ENCODE measurements at places on chromosomes 16 and 17.
A peak's percentile ranks its signal among the peaks of the same experiment; 100 is the strongest.

DNA sequence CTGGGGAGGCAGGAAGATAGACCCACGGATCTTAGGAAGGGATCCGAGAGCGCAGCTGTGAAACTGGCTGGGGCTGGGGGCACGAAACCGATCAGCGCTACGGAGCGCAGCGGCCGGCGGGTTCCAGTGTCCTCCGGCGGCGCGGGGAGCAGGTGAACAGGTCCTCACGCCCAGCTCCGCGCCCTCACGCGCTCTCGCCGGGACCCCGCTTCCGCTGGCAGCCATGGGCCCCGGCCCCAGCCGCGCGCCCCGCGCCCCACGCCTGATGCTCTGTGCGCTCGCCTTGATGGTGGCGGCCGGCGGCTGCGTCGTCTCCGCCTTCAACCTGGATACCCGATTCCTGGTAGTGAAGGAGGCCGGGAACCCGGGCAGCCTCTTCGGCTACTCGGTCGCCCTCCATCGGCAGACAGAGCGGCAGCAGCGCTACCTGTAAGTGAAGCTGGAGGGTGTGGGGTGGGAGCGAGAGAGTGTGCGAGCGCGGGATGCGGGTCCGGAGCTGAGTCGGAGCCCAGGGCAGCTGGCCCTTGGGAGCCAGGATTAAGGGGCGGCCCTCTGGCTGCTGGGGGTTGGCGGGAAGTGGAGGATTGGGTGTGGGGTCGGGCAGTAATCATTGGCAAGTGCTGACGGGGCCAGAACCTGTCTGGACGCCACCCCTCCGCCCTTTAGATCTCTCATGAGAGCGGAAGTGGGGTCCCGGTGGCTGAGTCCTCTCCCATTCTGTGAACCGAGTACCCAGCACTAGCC is 479 bp downstream of the ITGA3 start:
- peak; percentile 35 for DNase-seq

- no peak for DNase-seq
Observed at GRCh38 chr16:353404-354290, 1.1 kb upstream of the AXIN1 start.

DNA sequence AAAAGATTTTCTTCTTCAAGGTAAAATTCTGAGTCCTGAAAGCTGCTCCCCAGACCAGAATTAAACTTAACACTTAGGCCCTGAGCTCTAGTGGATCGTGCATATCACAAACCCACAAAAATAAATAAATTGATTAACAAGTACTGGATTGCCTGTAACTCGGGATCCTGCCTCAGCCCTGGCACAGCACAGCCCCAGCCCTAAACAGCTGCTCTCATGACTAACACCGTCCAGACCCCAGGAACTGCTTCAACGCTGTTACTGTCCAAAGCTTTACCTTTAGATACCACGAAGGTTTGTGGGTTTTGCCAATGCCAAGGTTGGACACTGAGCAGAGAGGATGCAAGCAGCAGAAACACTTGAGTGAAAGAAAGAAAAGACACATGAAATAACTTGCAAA is 172.5 kb downstream of the COPRS start:
- no peak for DNase-seq

DNA sequence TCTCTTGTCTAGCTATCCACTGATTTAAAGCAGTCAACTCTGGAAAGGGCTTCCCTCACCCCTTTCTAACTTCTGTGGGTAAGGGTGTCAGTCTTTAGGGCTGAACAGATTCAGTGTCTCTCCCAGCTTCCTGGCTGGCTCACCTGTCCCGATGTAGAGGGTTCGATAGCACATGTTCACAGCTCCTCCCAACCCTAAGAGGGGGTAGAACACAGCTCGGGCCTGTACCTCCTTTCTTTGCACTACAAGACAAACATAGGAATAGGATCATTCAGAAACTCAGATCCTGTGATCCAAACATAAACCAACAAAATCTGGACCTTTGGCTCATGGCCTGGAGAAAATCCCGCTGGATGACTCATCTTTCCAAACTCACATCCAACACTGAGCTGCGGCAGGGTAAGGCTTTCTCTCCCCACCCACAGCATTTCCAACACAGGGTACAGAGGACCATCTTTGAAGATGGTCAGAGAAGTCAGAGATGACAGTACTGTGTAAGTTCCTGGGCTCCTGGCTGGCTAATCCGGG is 5.8 kb upstream of the DHRS13 start:
- no peak for DNase-seq

DNA sequence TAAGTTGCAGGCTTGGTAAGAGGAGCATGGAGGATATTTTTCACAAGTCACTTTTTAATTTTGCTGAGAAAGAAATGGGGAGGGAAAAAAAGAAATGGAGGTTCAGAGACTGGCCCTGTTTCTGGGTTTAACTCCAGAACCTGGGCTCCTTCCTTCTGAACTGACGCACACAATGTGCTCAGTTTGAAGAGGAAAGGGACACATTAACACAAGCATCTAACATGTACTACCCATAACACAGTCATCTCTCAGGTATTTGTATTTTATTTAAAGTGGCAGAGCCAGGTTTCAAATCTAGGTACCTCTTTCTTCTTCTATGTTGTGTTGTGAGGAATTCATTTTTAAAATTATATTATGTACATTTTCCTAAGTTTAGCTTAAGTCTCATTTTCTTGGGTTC is 5.3 kb upstream of the TMEM100 start:
- no peak for DNase-seq

DNA sequence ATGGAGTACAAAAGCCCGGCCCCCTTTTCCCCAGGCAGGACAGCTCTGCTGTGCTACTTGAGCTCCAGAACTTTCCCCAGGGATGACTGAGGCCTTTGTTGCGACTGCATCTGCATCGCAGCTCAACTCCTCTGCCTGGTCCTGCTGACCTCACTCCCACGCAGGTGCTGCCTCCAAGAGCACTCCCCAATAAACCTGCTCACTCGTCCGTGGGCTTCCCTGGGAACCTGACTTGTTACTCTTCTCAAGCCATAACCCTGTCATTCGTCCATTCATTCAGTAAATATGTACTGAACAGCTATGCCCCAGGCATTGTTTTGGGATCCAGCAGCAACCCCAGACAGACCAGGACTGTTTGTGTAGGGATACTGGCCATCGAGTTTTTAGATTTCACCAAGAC is 11.6 kb upstream of the RMI2 start:
- no peak for DNase-seq

DNA sequence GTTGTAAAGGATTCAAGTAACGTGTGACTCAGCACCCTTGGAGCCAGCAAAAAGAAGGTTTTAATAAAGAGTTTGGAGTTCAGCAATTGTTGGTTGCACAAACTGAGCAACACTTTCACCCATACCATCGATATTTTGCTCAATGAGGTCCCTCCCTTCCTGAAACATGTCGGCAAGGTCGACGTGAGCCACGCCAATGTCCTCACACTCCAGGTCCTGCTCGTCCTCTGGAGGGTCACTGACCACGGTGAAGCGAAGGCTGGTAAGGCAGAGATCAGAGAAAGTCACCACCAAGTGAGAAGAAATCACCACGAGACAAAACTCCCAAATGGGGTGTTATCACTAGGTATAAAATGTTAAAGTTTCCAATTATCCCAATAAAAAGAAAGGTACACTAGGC is 98.3 kb downstream of the RPGRIP1L start:
- no peak for DNase-seq

GRCh38 chr17:917941-918740 is 61.4 kb downstream of the NXN start:
- DNase-seq, result no peak

DNA sequence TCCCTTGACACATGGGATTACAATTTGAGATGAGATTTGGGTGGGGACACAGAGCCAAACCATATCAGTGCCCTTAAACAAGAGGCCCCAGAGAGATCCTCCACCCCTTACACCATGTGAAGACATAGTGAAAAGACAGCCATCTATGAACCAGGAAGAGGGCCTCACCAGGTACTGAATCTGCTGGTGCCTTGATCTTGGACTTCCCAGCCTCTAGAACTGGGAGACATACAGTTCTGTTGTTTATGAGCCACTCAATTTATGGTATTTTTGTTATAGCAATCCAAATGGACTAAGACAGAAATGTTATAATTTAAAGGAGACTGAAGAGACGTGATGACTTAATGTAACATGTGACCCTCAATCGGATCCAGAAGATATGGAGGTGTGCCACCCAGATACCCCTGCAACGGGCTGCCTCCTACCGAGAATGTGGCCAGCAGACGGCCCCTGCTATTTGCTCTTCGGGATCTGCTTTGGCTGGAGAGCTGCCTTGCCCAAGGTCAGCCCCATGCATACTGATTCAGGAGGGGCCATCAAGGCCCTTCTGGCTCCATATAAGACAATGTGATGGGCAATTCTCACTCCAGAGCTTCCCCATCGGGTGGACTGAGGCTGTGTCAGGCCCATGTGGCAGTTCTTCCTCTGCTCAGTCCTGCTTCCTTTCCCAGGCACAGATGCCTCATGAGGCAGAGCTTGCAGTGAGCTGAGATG is 80.6 kb downstream of the NETO2 start:
- no peak for DNase-seq

GRCh38 chr17:55152236-55152635 is 112.5 kb upstream of the HLF start:
- DNase-seq, result no peak

GRCh38 chr17:67046398-67046797 is 2.0 kb downstream of the CACNG1 start:
- DNase-seq, result no peak

GRCh38 chr16:81517150-81517499 is 72.5 kb downstream of the CMIP start:
- no peak for DNase-seq

DNA sequence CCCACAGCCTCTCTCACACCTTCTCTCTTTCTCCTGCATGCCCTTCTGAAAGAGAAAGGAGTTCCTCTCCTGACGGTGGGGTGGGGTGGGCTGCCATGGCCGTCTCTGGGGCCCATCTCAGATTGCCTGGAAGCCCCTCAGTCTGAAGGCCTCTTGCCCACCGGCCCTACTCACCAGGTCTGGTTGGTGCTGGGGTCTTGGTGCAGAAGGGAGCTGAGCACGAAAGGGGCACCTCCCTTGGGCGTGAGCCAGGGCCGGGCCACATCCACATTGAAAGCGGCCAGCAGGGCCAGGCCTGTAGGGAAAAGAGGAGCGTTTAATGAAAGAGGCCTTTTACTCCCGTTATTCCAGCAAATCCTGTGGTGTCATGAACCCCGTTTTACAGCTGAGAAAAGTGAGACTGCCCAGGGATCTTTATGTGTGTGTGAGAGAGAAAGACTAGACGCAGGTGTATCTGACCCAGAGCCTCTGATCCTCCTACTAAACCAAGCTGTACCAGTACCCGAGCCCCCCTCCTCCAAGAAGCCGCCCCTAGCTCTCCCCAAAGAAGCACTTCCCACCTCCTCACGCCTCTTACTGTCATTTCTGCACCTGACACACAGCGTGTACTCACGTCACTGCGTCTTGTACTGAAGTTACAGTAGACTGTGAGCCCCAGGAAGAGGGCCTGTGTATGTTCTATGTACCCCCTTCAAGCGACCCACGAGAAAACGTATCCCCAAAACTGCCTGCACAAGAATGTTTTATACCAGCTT is 23.4 kb downstream of the ITGAE start:
- no peak for DNase-seq

GRCh38 chr17:7294614-7295153 is at the start of gene YBX2:
YBX2 (minus strand) TSS chr17:7294639; CDS start chr17:7294500, 139 bp downstream.
- peak; percentile 44 for DNase-seq

DNA sequence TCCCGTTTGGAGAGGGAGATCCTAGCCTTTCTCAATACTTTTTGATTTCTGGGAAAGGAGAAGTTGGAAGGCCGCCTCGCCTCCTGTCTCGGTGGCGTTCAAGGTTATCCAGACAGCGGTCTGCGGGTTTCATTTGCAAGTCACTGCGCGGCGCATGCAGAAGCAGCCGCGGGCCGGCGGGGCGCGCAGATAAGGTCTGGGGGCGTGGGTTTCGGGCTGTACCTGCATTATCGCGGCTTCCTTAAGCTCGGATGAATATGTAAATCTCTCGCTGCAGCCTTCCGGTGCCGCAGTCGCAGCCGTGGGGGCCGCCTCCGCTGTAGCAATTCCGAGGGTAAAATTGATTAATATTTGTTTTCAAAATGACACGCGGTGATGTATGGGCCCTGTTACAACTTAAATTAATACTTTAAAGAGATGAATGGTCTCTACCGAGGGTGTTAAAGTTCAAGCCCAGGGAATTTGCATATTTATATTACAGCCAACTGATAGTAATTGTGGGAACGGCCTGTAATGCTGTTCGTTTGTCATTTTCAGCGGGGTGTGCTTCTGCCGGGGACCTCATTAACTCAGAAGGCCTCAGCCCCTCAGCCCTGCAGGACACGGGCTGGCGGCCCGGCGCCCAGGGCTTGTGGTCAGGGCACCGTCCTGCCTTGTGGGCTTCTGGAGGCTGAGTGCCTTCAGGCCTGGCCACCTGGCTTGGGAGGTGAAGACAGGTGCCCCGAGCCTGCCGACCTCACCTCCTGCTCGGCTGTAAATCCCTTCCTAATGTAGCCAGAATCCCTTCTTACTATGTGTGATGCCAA is 99.4 kb downstream of the CYLD start:
- peak; percentile 13 for DNase-seq

- no peak for DNase-seq
Observed at GRCh38 chr16:75248142-75248535, 3.3 kb downstream of the BCAR1 start.

GRCh38 chr17:50918933-50919296 is 52.8 kb upstream of the TOB1 start:
- no peak for DNase-seq

DNA sequence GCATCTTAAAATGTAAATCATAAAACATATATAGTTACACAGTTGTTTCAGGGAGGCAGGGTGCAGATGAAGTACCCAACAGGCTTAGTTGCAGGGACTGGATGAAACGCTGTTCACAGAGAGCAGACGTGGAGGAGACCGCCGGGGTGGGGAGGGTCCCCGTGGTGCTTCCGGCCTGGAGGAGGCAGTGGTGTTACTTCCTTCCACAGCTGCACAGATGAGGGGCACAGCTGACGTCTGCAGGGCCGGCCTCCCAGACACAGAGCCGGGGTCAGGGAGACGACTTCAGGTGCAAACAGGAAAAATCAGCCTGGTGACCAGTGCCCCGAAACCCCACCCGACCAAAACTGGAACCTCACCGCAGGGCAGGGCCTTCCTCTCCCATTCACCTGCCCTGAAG is 17.1 kb downstream of the SPIRE2 start:
- DNase-seq, result no peak

- DNase-seq, result no peak
Observed at GRCh38 chr17:1906662-1907101, 76.9 kb downstream of the RPA1 start.

- DNase-seq, result no peak
Observed at GRCh38 chr16:54444851-54445458, 158.4 kb upstream of the IRX3 start.

GRCh38 chr16:85521552-85522307 is 91.4 kb upstream of the GSE1 start:
- DNase-seq, result no peak

GRCh38 chr17:9402590-9403199 is 172.9 kb downstream of the STX8 start:
- DNase-seq, result no peak

- no peak for DNase-seq
Observed at GRCh38 chr17:69913216-69913615, 161.8 kb upstream of the KCNJ16 start.

GRCh38 chr17:82300707-82301270 is 16.6 kb downstream of the CD7 start:
- no peak for DNase-seq

GRCh38 chr16:797120-797420 is 3.5 kb downstream of the GNG13 start:
- no peak for DNase-seq

Data from stimulated activated CD8-positive, alpha-beta memory T cell treated with anti-CD3 and anti-CD28 coated beads, Interleukin-15, amount 100 ng/mL, for 24 hours (primary cell).